Hematopoietic multipotent progenitor cell (in vitro differentiated cells): ENCODE measurements at places on chromosomes 7 and 10. TPM values are rescaled to one million over a fixed set of nuclear protein-coding genes. Genes with fewer than 3 reads are reported as not detected.

GNGT1 gene
- total RNA-seq: not detected

ADRA2A gene
- 6.5 TPM for total RNA-seq

OLAH gene
- not detected for total RNA-seq

SPDYE1 gene
- total RNA-seq: not detected

ANKRD61 gene
- under 0.01 TPM for total RNA-seq

FAM25G gene
- total RNA-seq: not detected

NEBL gene
- total RNA-seq: 0.27 TPM

MSMB gene
- total RNA-seq: not detected

PPP1R17 gene
- total RNA-seq: under 0.01 TPM

CCL26 gene
- total RNA-seq: not detected

PHYHIPL gene
- total RNA-seq: under 0.01 TPM

RTKN2 gene
- total RNA-seq: 0.27 TPM

CLRN3 gene
- total RNA-seq: not detected

NCF1 gene
- total RNA-seq: 2.2 TPM
